ENCODE measurements at places on chromosomes 5 and 9.

- DNase-seq = no peak
Observed at GRCh38 chr9:1469996-1470395, 419.8 kb downstream of the DMRT2 start.

- no peak for DNase-seq
Observed at GRCh38 chr9:89480825-89481537, 16.9 kb downstream of the SEMA4D start.

GRCh38 chr5:160390787-160391696 is 8.8 kb downstream of the FAM200C start:
- DNase-seq = no peak

GRCh38 chr9:96565671-96566497 is 53.8 kb downstream of the CDC14B start:
- DNase-seq = no peak

- DNase-seq = no peak
Observed at GRCh38 chr5:139049780-139050179, 148.4 kb downstream of the SIL1 start.

GRCh38 chr5:135393691-135394090 is 5.3 kb downstream of the MACROH2A1 start:
- no peak for DNase-seq

DNA sequence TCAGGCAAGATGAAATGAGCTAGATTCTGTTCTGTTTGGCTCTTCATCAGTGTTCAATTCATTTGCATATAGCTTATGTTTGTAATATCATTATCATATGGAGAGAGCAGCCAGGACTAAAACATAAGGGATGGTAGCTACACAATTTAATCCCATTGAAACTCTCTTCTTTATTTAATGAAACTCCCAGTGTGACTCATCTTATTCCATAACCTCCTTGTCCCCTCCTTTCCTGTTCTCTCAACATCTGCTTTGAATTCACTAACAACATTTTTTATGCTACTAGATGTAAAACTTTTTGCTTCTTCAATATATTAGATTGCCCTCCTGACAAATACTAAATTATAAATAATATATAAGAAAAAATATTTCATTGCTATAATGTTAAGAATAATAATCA is 1823.4 kb downstream of the MAT2B start:
- no peak for DNase-seq

DNA sequence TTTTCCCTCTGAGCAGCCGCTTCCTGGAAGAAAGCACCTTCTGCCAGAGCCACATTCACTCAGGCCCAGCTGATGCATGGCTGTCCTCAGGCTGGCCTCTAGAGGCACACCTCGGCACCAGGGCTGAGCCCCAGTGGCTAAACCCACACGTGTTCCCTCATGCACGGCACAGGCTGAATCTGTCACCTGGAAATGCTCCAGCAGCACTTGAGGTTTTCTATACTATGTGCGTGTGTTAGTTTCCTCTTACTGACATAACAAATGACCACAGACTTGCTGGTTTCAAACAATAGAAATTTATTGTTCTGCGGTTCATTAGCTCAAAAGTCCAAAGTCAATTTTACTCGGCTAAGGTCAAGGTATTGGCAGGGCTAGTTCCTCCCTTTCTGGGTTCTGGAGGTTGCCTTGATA is 141.4 kb downstream of the LRRC70 start:
- DNase-seq = no peak

DNA sequence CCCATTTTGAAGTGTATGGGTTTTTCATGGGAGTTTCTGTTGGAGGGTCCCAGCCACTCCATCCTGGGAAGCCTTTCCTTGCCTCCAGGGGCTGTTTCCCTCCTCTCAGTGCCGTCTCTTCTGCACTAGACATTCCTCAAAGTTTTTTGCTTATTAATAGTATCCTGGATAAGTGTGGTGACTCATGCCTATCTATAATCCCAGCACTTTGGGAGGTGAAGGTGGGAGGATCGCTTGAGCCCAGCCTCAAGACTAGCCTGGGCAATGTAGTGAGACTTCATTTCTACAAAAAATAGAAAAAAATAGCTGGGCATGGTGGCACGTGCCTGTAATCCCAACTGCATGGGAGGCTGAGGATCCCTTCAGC is 43.1 kb downstream of the RALGPS1 start:
- DNase-seq = no peak

DNA sequence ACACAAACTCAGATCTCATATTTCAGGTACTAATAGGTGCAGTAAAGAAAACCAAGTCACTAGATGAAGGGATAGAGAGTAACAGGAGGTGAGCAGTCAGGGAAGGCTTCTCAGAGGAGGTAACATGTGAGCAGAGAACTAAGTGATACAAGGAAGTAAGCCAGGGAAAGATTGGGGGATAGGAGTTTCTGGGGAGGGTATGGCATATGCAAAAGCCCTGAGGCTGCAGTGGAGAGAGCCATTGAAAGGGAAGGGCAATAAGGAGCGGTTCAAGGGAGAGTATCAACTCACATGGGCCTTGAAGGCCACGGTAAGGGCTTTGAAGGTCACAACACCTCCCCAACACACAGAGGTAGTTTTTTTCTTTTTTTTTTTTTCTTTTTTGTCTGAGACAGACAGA is 6.9 kb downstream of the OLFML2A start:
- DNase-seq = no peak

GRCh38 chr5:78300464-78301045 is 6.1 kb upstream of the AP3B1 start:
- no peak for DNase-seq

- DNase-seq = no peak
Observed at GRCh38 chr5:113056988-113057387, 80.4 kb downstream of the DCP2 start.

GRCh38 chr9:94920420-94921091 is 194.1 kb downstream of the AOPEP start:
- DNase-seq = no peak

DNA sequence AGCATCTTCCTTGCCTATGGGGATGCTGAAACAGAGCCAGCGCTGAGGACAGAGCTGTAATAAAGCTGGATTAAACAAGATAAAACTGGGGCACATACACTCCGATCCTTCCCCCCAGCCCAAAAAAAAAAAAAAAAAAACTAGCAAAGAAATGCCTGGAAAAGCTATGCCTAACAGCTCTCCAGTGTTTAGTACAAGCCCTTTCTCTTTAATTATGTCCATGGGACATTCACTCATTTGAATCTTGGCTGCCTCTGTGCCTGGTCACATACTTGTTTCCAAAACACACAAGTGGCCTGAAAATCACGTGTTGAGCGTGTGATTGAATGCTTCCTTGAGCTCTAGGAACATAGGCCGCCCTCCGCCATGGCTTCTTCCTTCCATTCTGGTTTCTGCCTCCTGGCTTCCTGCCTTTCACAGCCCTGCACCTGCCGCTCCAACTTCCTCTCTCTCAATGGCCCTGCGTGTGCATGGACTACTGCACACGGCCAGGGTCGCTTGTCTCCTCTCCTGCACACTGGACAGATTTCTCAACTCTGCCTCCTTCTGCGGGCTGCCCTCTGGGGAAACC is 111.0 kb upstream of the RETREG1 start:
- no peak for DNase-seq

GRCh38 chr5:106849266-106849665 is 821.5 kb downstream of the EFNA5 start:
- no peak for DNase-seq

DNA sequence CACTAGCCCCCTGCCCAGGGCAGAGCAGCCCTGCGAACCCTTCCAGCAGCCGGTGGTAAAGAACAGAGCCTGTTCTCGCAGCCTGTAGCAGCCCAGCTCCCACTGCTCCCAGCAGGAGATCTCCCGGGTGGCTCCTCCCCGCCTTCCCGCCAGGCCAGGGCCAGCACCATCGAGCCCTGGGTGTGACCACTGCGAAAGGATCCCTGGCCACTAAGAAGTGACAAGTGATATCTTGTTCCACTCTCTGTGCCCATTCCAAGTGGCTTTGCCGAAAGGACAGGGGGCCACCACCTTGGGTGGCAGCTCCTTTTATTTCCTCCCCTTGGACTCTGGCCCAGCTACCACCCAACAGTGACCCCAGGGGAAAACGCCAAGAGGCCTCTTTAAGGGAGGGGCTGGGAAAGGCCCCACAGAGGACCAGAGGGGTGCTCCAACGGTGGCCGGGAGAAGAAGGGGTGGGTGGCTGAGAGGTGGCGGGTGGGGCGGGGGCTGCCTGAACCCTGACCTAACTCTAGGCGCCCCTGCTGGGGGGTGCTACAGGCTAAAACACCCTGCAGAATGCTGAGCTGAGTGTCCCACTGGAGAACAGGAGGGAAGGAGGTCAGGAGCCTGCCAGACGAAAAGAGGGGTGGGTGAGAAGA is 1.6 kb downstream of the NACC2 start:
- no peak for DNase-seq

- DNase-seq = no peak
Observed at GRCh38 chr9:16532681-16533450, 337.6 kb downstream of the BNC2 start.

- no peak for DNase-seq
Observed at GRCh38 chr5:93665648-93666047, 75.8 kb downstream of the POU5F2 start.

DNA sequence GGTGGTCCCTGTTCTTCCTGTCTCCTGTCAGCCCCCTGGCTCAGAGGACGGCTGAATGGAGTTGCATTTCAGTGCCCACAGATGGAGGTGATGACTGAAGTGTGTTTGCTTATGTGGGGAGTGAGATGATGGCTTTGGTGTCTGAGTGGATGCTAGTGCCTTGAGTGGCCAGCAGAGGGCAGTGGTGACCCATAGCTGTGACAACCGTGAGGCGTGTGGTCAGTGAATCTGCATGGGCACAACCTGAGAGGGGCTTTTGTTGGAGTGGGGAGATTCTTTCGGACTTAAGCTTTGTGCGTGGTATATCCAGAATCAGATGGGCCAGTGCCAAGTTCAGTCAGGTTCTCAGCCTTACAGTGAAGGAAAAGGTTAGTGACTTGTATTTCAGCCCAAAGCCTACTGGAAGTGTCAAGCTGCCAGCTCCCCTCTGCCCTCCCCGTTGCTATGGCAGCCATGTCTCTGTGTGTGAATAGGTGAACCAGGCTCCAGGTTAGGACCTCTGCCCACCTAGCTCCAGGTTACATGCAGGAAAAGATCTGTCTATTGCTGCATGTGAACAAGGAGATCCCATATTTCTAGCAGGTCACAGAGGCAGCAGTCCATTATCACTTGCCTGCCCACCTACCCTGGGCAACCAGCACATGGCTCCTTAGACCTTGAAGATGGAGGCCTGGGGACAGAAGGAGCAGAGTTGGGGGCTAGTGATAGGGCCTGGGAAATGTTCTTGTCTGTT is 14.7 kb upstream of the CXXC5 start:
- no peak for DNase-seq

GRCh38 chr9:132780230-132781007 is 97.7 kb downstream of the AK8 start:
- no peak for DNase-seq

- DNase-seq = no peak
Observed at GRCh38 chr9:2486988-2487387, 134.6 kb upstream of the VLDLR start.

DNA sequence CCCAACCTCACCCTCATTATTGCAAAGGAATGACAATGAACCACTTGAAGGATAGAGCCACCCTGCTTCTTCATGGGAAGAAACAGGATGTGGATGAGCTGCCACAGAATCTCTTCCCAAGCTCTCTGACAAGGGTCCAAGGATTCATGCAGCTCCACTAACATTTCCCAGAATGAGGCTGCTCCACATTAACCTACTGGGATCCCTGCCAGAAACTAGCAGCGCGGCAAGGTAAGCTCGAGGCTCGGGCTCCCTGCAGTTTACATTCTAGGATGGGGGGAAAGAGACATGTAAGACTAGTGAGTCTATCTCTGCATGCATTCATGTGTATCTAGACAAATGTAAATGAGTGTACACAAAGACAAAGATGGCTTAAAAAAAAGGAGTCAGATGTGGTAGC is 12.1 kb downstream of the DCAF12 start:
- DNase-seq = no peak

GRCh38 chr5:160843240-160843639 is 8.8 kb downstream of the ATP10B start:
- no peak for DNase-seq

DNA sequence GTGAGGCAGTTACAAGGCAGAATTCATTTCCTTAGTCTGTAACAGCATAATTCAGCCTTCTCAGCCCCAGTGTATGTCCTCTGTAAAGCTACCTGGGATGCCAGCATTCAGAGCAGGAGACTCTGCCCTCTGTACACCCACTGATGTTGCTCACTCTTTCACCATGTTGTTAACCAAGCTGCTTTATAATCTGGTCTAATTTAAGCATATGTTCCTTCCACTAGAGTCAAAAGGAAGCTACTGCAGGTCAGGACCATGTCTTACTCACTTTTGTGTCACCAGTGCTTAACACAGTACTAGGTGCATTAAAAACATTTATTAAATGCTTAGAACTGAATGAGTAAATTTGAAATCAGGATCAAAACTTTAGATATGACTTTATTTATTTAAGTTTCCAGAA is 185.6 kb downstream of the FBXL17 start:
- no peak for DNase-seq

- DNase-seq = no peak
Observed at GRCh38 chr5:135127439-135128240, 93.6 kb upstream of the PITX1 start.

- no peak for DNase-seq
Observed at GRCh38 chr9:92064711-92065110, 50.5 kb downstream of the SPTLC1 start.

DNA sequence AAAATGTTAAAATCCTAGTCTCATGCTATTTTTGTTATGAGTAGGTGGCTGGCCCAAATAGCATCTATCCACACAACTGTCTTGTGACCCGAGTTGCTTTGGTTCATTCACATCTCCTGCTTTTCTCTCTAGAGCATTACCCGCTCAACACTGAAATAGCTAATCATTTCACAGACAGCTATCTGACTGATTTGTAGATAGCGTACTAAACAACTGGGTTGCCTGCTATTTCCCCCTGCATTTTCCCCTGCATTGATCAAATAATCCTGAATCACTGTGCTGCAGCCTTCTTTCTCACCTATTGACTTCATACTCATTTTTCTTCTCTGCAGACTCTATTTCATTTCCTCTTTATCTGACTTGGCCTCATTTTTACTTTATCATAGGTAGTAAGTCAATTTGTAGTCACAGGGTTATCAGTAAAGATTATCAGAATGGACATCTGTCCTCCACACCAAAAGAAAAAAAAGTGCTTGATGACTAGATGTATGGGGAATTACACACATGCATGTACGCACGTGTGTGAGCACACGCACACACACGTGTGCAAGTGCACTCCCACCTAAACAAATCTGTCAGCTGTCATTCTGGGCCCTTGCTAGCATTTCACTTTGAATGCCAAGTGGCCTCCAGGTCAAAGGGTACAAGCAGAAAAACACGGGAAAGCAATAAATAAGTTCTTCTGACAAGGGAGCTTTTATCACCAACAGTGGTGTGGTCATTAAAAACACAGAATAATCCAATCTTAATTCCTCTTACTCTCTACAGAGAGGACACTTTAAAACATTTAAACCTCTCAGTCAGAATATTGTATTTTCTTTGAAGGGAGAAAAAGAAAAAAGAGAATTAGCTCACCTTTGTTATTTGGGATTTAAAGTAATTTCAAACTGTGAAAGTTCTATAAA is 501.6 kb downstream of the EFNA5 start:
- DNase-seq = no peak

GRCh38 chr9:111356481-111357244 is 26.6 kb upstream of the OR2K2 start:
- no peak for DNase-seq

Measured in esophagus squamous epithelium (tissue), 5 donors.